ENCODE measurements at places on chromosomes 1 and 21. TPM values are rescaled to one million over a fixed set of nuclear protein-coding genes. Genes with fewer than 3 reads are reported as not detected.

Gene GBP5
- 2.4 TPM for polyA plus RNA-seq

Gene INTS7
- polyA plus RNA-seq, result 6.5 TPM

Gene TMEM9
- polyA plus RNA-seq, result 51.4 TPM

Gene FAM151A
- polyA plus RNA-seq, result 1.8 TPM

Gene TP73
- 0.59 TPM for polyA plus RNA-seq

Gene CR1L
- 0.19 TPM for polyA plus RNA-seq

Gene ZNF697
- 8.2 TPM for polyA plus RNA-seq

Gene AQP10
- 42.0 TPM for polyA plus RNA-seq

Gene KPRP
- not detected for polyA plus RNA-seq

Gene ERG
- 10.8 TPM for polyA plus RNA-seq

Gene PTPRF
- 87.4 TPM for polyA plus RNA-seq

Gene FAM72B
- polyA plus RNA-seq, result 3.6 TPM

All from small intestine (tissue), 16 donors.